AG10803 (cell line): ENCODE measurements at places on chromosomes 16 and 17.

DNA sequence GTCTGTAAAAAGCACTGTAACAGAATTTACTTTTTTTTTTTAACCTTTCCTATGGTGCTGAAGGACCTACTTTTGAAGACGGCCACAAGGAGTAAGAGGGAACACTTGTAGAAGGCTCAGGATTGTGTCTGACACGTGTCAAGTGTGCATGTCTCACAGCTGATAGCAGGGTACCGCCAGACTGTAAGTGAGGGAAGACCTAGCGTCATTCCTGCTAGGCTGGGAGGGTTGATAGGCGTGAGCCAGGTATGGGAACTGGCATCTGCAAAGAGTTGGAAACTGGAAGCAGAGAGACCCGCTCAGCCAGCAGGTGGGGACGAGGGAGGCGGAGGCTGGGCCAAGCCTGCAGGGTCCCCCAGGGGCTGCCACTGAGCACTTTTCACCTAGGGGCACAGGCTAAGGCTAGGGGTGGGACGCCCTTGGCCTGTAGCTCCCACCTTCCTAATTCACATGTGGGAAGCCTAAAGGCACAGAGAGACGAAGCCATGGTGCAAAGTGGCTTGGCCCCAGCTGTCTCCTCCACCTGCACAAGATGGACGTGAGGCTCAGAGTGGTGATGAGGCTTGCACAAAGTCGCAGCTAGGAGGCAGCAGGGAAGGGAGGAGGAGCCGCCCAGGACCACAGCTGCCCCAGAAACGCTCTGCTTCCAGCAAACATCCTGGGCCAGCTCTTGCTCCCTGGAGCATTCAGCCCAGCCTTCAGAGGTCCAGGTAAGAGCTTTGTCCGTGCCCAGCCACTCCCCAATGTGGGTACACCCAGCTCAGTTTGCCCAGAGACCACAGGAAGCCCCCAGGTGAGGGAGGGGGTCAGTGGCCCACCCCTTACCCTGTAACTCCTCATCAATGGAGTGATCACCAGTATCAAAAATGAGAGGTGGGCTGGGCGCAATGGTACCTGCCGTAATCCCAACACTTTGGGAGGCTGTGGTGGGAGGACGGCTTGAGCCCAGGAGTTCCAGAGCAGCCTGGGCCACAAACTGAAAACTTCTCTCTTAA lies 18.9 kb downstream of the VASN start:
- no peak for DNase-seq

- DNase-seq = no peak
Observed at GRCh38 chr16:75798714-75799113, 72.4 kb upstream of the CPHXL start.

- DNase-seq = no peak
Observed at GRCh38 chr17:64780096-64781013, 118.2 kb upstream of the SMURF2 start.

GRCh38 chr17:2963332-2964027 lies 99.9 kb downstream of the OR1D5 start:
- no peak for DNase-seq

- DNase-seq = peak; percentile 96
Observed at GRCh38 chr17:51035431-51035830, 85.2 kb downstream of the SPAG9 start.

DNA sequence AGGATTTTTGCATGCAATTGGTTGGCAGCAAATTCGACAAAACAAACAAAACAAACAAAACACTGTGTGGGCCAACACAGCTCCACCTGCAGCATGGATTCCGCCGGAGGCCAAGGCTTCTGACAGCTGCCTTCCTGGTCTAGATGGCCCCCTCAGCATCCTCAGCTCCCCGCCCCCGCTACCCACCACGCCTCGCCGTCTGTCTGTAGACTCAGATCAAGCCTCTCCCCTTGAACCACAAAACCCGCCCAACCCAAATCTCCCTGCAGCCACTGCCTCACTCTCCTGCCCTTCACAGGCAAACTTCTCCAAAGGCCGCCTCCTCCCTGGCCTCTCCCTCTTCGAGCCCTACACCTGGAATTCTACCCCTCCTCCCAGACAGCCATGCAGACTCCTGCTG lies 57.9 kb downstream of the RTN4RL1 start:
- DNase-seq = no peak

GRCh38 chr17:54623746-54624145 lies 276.9 kb upstream of the TOM1L1 start:
- no peak for DNase-seq

- no peak for DNase-seq
Observed at GRCh38 chr17:66552371-66552770, 250.0 kb downstream of the PRKCA start.

- peak; percentile 83 for DNase-seq
Observed at GRCh38 chr17:491086-492021, 138.7 kb upstream of the RPH3AL start.

- DNase-seq = no peak
Observed at GRCh38 chr16:69204172-69204571, 17.2 kb downstream of the SNTB2 start.

DNA sequence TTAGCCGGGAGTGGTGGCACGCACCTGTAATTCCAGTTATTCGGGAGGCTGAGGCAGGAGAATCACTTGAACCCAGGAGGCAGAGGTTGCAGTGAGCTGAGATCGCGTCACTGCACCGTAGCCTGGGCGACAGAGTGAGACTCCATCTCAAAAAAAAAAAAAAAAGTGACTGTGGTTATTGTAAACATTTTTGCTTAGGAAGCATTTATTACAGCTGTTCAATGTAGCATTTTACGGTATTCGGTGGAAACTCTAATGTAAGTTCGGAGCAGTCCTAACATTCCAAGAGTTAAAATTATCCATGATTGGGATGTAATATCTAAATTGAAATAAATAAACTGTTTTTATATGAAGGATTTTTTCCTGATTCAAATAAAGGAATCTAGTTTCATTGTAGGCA lies 254.8 kb upstream of the HSBP1 start:
- DNase-seq = no peak

DNA sequence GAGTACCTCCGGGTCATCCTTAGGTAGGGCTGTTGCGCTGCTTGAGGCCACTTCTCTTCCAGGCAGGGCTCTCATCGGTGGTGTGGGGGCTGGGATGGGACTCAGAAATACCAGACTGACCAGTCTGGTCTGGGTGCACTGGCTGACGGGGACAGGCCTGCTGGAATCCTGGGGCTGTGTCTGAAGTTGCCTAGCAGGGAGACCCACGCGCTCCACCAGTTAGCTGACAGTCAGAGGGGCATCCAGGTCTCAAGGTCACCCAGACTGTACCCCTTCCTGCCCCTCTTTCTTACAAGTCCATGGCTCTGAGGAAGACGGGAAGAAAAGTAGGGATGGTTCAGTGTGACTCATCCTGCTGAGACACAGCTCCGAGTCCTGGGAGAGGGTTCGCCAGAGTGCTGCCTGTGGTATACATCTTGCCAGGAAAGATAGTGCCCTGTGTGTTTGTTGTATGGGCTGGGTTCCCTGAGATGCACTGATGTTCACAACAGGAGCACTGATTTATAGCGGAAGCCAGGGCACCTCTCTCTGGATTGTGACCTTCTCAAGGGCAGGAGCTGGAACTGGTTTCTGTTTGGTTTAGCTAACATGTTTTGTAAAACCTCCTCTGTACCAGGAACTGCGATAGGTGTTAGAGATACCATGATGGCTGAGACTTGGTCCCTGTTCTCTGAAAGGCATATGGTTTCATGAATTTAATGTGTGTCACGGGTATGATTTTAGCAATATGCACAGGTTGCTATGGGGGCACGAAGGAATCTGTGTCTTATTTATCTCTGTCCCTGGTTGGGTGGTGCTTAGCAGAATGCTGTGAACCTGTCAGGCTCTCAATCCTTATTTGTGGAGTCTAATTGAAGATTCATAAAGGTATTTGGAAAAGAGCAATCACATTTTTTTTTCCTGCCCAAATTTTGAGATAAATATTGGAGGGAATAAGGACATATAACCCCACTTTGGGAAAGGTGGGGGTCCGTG lies 97.5 kb downstream of the OR1D5 start:
- DNase-seq = peak; percentile 26

DNA sequence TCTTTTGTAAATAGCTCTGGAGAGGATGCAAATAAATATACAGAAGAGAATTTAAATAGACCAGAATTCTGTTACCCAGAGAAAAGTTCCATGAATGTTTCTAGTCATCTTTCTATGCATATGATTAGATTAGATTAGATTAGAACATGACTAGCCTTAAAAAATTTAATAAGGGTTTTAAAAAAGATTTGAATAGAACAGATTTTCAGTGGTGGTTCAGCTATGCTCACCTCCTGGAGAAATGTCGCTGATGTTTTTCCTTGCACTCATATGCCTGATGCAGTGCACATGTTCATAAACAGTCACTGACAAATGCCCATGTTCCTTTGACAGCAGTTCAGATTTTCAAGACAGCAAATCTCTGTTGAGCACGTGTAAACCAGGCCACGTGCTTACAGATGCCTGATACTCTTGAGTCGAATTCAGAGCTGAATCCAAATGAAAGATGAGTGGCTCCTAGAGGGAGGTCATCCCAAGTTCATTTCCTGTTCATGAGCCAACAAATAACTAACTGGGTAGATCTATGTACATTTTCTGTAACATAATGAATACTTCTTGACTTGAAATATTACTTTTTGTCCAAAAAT lies 19.9 kb upstream of the RAB11FIP4 start:
- DNase-seq = peak; percentile 43

DNA sequence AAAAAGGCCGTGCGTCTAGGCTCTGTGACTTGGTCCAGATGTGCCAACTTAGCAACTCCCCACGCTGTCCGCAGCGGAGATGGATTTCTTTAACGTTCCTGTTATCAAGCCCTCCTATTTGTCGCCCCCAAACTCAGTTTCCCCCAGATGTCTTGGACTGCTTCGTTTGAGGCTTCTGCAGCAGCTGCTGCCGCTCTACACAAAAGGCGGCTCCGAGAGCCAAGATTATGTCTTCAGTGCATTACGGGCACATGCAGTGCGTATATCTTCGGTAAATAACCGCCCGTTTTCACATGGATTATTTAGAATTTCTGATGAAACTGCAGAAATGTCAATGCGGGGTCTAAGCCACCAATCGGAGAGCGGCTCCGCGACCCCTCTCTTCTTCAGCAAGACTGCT lies 240.6 kb upstream of the ZFHX3 start:
- DNase-seq = no peak

GRCh38 chr16:57265850-57266530 lies 18.5 kb downstream of the PLLP start:
- DNase-seq = peak; percentile 40

GRCh38 chr17:79414063-79414792 lies 196.6 kb downstream of the RBFOX3 start:
- DNase-seq = no peak

- no peak for DNase-seq
Observed at GRCh38 chr16:50272111-50272571, 5.8 kb downstream of the ADCY7 start.

- peak; percentile 92 for DNase-seq
Observed at GRCh38 chr16:73068541-73069401, 20.8 kb upstream of the ZFHX3 start.

DNA sequence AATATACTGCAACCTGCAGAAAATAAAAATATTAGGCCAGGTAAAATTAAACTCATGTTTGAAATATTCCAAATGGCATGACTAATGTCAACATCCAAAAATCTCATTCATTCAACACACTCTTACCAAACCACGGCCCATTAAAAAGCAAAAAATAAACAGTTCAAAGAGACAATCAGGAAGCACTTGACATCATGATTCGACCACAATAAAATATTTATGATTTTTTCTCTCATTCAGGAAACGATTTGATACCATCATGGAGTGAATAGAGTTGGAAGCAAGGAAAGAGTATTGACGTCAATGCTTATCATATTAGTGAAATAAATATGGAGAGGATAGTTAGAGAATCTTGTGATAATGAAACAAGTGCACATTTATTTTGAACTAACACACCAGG lies 354.1 kb downstream of the KCNJ2 start:
- no peak for DNase-seq
